ENCODE measurements at places on chromosomes 13 and 19.

- DNase-seq, result no peak
Observed at GRCh38 chr19:54297759-54298305, 15.1 kb downstream of the LILRA5 start.

GRCh38 chr13:22014469-22014868 lies 343.6 kb downstream of the FGF9 start:
- no peak for DNase-seq

GRCh38 chr13:80086304-80086721 lies 254.6 kb downstream of the SPRY2 start:
- no peak for DNase-seq

DNA sequence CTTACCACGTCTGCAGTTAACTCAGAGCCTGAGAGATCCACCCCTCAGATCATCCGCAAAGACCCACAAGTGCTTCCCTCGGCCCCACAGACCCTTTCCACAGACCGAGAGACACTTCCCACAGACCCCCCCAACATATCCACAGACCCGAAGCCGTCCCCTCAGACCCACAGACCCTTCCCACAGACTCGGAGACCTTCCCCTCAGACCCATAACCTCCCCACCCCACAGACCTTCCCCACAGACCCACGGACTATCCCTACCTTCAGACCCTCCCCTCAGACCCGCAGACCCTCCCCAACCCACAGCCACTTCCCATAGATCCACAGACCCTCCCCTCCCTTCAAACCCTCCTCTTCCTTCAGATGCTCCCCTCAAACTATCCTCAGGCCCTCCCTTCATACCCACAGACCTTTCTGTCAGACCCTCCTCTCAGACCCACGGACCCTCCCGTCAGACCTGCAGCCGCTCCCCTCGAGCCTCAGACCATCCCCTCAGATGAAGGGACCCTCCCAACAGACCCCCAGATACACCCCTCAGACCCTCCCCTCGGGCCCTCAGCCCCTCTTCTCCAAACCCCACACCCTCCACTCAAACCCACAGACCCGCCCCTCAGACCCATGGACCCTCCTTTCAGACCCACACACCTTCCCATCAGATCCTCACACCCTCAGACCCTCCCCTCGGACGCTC lies 20.1 kb upstream of the TFDP1 start:
- no peak for DNase-seq

DNA sequence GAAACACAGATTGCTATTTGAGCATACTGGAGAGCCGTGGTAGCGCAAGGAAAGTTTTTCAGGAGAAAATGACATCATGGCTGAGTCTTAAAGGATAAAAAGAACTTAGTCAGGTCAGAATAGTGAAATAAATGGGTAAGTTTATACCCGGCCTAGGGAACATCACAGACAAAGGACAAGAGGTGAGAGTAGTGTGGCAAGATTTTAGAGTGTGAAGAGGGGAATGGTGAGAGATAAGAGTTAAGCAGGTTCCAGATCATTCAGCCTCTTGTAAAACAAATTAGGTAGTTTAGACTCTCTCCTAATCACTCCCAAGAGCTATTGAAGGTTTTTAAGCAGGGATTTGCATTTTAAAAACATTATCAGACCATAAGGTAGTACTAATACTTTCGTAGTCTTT lies 116.0 kb upstream of the MAB21L1 start:
- no peak for DNase-seq

DNA sequence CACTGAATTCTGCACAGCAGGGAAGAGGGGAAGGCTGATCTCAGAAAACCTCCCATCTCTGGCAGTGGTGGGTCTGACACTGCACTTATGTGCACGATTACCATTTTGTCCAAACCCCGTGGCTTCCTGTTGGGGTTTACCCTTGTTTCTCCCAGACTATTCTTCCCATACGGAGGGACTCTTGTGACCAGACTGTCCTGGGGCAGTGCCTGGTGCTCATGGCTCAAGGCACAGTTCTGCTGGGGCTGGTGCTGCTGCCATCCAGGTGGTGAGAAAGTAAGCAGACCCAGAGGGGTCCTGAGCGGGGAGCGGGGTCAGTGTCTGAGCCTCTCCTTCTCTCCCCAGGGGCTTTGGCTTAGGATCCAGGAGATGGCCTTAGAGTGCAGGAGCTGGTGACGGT lies 5.1 kb upstream of the SIGLEC9 start:
- DNase-seq, result no peak

- DNase-seq, result no peak
Observed at GRCh38 chr19:52935434-52935833, 12.2 kb upstream of the ZNF888 start.

DNA sequence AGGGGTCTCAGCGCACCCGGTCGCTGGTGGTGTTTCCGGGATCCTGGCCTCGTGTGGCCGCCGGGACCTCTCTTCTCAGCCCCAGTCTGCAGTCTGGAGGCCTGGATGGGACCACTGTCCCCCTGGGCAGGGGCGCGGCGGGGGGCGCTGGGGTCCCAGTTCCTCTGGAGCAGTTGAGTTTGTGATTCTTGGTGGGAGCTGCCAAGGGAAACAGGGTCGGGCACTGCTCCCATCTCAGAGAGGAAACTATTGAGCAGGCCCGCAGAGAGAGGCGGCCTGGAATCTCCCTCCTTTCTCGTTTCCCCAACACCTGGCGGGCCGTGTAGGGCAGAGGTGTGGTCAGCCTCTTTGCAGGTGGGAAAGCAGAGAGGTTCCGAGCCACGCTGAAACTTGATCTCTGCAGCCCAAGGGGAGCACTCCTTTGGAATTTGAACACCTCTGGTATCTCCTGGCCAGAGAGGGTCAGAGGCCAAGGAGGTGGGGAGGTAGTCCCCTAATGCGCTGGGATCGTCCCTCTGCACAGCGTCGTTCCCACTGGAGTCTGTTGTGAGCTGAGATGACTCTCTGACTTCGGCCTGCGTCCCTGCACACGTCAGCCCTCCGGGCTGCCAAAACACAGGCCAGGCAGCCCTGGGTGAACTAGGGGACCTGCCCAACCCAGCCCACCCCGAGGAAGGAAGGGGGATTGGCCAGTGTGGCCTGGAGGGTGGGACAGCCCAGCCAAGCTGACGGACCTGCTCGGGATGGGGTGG lies 741 bp downstream of the PLEKHF1 start:
- DNase-seq, result no peak

DNA sequence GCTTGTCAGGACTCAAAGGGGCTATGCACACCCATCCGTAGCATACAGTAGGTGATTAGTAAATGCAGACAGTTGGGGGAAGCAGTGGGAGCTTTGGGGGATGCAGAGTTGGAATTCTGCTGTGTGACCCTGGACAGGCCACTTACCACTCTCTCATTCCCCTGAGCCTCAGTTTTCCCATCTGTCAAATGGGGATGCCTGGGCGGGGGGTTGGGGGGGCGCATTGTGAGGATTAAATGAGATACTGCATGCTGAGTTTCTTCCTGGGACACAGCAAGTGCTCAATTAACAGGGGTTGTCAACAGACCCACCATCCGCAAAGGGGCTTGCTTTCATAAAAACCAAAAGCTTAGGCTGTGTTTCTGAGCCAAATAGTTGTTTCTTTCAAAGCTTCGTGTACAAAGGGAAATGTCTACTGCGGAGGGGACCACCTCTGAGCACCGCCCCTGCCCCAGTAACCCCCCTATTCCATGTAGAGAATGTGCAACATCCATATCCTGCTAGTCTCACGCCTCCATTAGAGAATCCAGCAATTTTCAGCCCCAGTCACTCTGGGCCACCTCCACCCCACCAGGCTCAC lies 132.4 kb downstream of the IER2 start:
- DNase-seq, result no peak

- DNase-seq, result no peak
Observed at GRCh38 chr19:45361608-45362007, 8.8 kb downstream of the ERCC2 start.

DNA sequence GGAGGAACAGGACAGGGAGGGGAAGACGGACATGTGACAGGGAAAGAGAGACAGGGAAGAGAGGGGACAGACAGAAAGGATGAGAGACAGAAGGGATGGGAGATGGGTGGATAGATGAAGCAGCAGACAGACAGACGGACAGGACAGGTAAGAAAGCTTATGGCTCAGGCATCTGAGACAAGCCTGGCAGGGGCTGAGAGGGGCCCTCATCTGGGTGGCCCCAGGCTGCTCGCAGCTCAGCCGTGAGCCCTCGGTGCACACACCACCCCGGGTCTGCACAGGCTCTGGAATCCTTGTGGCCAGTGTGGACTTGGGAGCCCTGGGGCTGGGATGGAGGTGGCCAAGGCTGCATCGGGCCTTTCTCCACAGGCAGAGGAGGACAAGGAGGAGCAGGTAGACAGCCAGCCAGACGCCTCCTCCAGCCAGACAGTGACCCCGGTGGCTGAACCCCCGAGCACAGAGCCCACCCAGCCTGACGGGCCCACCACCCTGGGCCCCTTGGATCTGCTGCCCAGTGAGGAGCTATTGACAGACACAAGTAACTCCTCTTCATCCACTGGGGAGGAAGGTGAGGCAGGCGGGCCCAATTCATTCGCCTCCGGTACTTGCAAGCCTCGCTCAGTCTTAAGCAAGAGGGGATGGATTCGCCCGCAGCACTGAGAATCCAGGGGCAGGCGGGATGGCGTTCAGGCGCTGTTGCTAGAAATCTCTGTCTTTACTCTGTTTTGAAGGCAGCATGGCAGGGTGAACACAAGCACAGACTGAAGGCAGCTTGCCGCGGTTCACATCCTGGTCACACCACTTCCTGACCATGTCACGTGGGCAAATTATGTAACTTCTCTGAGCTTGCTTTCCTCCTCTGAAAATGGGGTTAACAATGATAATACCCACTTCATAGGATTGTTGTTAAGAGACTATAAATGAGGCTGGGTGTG lies 14.0 kb downstream of the GRAMD1A start:
- DNase-seq, result no peak

DNA sequence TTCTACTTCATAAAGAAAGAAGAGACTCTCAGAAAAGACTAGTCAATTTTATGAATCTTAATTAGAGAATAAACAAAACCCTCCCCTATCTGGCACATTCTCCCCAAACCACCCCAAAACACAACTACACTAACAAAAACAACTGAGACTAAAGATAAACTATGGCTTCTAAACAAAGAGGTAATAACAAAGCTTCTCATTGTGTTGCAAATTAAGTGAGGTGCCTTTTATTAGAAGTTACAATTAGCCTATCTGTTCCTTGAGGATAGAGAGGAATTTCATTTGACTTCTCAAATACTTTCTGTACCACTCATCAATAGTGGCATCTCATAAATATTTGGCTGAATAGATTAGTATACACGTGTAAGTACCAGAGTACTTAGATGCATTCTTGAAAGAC lies 1196.2 kb downstream of the PCDH9 start:
- DNase-seq, result no peak

GRCh38 chr13:51858433-51859247 lies 3.1 kb upstream of the CCDC70 start:
- DNase-seq, result no peak

- DNase-seq, result no peak
Observed at GRCh38 chr19:5343848-5344247, 3.2 kb upstream of the PTPRS start.

- DNase-seq, result no peak
Observed at GRCh38 chr19:40650749-40651305, 39.6 kb downstream of the NUMBL start.

DNA sequence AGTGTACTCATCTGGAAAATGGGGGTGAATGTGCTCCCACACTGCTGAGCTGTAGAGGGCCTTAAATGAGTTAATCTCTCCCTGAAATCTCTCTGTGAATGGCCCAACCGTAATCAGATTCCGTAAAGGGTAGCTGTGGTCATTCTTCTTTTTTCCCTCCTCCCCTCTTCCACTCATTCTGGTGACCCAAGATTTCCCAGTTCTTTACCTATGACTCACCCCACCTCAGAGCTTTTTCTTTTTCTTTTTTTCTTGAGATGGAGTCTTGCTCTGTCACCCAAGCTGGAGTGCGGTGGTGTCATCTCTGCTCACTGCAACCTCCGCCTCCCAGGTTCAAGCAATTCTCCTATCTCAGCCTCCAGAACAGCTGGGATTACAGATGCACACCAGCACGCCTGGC lies 33.3 kb upstream of the MUC16 start:
- no peak for DNase-seq

DNA sequence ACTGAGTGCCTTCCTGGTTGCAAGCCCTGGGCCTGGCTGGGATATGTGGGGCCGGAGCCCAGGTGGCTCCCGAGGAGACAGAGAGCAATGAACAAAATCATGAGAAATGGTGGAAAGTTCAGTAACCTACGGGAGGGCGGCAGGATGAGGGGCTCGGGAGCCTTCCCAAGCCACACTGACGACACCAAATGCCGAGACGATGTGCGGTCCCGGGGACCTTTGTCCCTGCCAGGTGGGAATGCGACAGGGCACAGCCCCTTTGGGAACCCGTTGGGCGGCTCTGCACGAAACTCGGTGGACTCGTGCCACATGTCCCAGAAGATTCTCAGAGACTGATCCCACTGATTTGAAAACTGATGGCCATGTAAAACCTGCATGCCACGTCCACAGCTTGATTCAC lies 11.7 kb upstream of the ZNF14 start:
- DNase-seq, result no peak

- peak; percentile 60 for DNase-seq
Observed at GRCh38 chr13:29849731-29850212, 645 bp downstream of the UBL3 start.

DNA sequence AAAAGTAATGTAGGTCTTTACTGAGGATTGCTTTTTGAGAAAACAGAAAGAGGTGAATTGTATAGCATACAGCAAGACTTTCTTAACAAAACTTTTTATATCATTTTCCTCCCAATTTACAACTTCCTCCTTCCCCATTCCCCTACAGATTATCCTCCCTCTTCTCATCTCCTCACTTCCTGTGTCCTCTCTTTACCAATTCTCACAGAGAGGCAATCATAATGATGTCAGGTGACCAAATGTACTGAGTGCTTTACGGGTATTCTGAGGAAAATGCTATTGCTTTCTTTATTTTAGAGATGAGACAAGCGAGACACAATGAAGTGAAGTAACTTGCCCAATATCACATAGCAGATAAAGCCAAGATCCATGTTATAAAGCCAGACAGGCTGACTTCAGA lies 1.7 kb upstream of the MTMR6 start:
- no peak for DNase-seq

- no peak for DNase-seq
Observed at GRCh38 chr13:109255141-109255856, 531.1 kb downstream of the IRS2 start.

DNA sequence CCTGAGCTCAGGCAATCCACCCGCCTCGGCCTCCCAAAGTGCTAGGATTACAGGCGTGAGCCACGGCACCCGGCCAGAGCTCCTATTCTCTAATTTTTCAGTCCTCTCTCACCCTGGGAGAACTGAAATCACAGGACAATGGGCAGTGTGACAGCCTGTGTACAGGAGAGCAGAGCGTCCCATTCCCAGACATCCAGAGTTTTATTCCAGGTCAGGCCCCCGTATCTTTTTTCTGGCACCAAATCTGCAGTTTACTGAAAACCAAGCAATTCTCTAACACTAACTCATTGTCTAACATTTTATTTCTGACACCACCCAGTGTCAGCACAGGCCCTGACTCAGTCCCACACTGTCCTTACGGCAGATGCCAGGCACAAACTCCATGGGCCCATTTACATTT lies 6.7 kb downstream of the ZNF708 start:
- DNase-seq, result no peak

- DNase-seq, result no peak
Observed at GRCh38 chr13:82797876-82798275, 1084.4 kb downstream of the SLITRK1 start.

GRCh38 chr19:28656644-28657043 lies 556.3 kb downstream of the UQCRFS1 start:
- no peak for DNase-seq
